Amygdala (tissue), 56 donors: ENCODE measurements at places on chromosomes 12 and 14.

DNA sequence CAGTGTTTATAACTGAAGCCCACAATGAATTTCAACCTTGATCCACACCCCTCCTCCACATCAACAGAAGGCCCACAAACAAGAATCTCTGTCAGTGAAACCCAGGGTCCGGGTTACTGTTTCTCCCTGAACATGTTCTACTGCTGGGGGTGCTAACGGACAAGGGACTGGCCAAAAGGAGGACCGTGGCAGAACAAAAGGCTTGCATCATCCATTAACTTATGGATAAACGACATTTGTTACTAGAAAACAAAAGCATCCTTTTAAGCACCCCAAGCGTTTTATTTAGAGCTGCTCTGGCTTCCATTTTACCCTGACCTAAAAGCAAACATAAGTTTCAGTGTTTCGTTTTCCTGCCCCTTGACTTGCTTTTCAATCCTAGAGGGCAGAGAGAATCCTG lies 32.2 kb downstream of the BRAP start:
- DNase-seq, result no peak

DNA sequence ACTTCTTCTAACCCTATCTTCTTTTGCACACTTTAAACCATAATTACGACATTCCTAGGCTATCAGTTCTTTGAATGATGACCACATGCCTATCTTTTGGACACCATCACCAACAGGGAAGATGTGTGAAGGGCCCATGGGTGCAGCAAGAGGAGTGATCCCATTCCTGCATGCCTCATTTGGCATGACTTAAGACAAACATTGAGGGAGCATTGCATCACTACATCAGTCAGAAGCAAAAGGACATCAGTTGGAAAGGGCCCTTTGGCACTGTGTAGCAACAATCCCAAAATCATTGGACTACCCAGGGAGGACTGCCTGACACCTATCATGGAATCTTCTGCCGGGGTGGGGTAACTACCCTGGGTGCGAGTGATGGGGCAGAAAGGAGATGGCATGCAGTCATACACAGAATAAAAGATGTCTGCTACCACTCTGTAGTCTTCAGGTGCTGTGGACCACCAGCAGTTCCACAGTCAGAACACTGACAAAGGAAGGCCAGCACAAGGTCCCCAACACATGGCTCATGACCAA lies 10.7 kb upstream of the TMBIM6 start:
- DNase-seq, result no peak

- no peak for DNase-seq
Measured at GRCh38 chr14:86961106-86961716, 1031.8 kb downstream of the GALC start.

DNA sequence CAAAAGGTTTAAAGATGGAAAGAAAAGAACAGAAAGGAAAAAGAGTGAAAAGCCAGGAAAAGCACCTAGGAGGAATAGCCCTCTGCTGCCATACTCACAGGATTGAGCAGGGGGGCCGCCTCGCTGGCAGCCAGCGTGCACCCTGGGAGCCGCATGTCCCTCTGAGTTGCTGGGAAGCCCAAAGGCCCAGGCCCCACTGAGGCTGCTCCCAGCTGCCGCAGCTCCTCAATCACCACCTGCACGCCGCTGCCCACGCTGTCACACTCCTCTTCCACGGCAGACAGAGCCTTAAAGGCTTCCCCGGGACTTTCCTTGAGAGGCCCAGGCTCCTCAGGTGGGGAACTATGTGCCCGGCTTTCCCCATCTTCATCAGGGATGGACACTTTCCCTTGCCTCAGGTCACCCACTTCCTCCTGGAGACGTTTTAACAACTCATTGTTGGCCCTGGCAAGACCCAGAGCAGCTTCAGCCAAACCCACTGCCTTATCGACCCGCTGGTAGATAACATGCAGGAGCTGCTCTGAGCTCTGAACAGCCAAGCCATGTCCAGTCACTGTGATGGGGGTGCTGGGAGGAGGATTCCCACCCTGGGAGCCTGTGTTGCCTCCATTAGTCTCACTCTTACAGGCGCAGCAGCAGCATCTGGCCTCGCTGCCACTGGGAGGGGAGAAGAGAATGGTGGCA lies 11.5 kb downstream of the C14orf93 start:
- no peak for DNase-seq

GRCh38 chr14:95514131-95515079 lies 2.0 kb downstream of the SYNE3 start:
- no peak for DNase-seq

GRCh38 chr14:71429902-71430301 lies 502.3 kb upstream of the RGS6 start:
- DNase-seq, result no peak

- no peak for DNase-seq
Measured at GRCh38 chr14:58789736-58790135, 152.0 kb downstream of the DACT1 start.
